ENCODE measurements at places on chromosomes 5 and 9.

- no peak for DNase-seq
Measured at GRCh38 chr9:76725011-76725546, 39.2 kb upstream of the PCA3 start.

DNA sequence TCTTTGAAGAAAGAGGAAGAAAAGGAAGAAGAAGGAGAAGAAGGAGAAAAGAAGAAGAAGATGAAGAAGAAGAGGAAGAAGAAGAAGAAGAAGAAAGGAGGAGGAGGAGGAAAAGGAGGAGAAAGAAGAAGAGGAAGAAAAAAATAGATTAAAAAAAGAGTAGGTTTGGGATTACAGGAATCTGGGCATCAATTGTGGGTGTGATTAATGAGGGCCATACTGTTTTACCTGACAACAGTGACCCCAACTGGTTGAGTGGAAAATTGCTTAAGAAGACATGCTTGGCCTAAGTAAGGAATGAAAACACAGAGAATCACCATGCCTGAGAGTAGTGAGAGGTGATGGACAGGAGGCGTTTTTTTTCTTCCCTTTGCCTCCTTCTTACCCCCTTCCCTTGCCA is 114.6 kb downstream of the FAM170A start:
- no peak for DNase-seq

DNA sequence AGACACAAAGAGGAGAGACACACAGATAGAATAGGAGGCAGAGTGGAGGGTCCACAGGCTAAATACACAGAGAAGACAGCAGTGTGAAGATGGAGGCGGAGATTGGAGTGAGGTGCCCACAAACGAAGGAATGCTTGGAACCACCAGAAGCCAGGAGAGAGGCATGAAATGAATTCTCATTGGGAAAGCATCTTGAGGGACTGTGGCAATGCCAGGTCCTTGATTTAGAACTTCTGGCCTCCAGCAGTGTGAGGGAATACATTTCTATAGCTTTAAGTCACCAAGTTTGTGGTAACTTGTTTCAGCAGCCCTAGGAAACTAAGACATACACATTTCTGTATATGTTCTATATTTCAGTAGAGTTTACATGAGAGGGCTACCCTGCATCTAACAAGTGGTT is 396.6 kb upstream of the ZNF608 start:
- no peak for DNase-seq

GRCh38 chr5:91028499-91028956 is 354.6 kb downstream of the ARRDC3 start:
- no peak for DNase-seq

GRCh38 chr5:72556351-72557166 is 49.3 kb upstream of the ZNF366 start:
- DNase-seq: no peak

GRCh38 chr5:31981361-31981945 is 192.7 kb downstream of the GOLPH3 start:
- no peak for DNase-seq

DNA sequence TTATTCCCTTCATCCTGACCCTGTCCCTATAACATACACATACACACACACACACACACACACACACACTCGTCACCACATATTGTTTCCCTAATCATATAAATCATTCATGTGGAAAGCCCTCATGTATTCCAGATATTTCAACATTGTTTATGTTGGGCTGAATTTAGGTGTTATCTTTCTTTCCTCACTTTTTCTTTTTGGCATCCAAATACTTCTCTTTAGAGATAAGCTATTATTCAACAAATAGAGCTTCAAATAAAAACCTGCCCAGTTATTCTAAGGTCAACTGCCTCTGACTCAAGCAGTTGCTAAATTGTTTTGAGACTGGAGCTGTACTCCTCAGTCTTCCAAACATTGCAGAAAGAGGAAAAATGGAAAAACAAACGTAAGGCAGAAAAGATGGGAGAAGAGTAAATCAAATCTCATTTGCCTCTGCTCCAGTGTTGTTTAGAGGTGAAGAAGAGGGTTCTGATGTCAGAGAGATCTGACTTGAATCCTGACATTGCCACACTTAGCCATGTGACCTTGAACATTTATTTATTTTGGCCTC is 215.7 kb downstream of the GAS1 start:
- DNase-seq: no peak

DNA sequence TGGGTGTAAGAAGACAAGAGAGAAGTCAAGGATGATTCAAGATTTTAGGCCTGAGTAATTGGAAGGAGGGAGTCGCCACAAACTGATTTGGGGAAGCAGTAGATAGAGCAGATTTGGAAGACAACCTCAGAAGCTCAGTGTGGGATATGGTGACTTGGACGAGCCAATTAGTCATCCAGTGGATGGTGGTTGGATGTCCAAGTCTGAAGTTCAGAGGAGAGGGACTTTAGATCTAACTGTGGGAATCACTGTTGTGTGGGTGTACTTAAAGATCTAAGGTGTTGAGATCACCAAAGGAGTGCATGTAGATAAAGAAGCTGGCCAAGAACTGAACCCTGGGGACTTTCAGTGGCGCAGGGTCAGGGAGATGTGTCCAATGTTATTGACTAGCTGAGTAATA is 2.2 kb downstream of the IDNK start:
- no peak for DNase-seq

DNA sequence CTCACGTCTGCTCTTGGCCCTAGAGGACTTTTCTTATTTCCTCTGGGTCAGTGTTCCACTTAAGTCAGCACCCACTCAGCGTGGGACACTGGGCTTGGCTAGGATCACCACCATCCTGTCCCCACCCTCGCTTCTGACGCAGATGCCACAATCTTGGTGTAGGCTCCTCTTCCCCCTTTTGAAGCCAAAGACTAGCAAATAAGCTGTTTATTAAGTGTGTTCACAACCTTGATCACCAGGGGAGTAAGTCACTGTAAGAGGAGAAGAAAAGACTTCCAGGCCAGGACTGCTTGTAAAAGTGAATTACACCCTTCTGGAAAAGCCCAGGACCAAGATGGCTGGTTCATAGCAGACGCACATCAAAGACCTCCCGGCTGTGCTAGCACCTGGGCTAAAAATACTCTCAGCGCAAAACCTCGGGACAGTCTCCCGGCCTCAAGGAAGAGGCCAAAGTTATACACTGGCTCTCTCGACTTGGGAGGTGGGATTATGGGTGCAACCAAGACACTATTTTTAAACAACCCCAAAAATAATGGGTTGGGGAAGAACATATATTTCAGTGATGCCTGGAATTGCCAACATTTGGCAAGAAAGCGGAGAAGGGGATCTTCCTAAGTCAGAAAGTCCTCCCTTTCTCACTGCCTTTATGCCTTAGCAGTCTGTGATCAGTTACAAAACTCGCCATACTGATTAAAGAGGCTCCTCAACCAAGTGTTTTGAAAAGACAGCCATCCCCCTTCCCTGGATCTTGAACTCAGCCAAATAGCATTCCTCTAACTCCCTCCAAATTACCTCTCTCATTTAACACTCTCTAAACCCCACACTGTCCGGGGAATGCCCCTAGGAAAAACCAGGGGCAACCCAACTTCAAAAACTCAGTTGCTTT is 69.4 kb downstream of the RAPGEF1 start:
- DNase-seq: no peak

- no peak for DNase-seq
Measured at GRCh38 chr9:19551124-19551929, 142.5 kb downstream of the ACER2 start.

- no peak for DNase-seq
Measured at GRCh38 chr9:92767066-92768054, 2.7 kb upstream of the BICD2 start.

DNA sequence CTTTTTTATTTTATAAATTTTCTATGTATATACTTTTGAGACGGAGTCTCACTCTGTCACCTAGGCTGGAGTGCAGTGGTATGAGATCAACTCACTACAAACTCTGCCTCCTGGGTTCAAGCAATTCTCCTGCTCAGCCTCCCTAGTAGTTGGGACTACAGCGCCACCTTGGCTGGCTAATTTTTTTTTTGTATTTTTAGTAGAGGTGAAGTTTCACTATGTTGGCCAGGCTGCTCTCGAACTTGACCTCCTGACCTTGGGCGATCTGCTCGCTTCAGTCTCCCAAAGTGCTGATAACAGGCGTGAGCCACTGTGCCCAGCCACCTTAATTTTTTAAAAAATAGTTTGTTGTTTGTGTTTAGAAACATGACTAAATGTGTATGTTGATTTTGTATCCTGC is 76.6 kb downstream of the FBXO4 start:
- DNase-seq: no peak

- DNase-seq: no peak
Measured at GRCh38 chr5:17219469-17219868, 2.0 kb downstream of the BASP1 start.

GRCh38 chr5:17187011-17187785 is 30.2 kb upstream of the BASP1 start:
- no peak for DNase-seq

DNA sequence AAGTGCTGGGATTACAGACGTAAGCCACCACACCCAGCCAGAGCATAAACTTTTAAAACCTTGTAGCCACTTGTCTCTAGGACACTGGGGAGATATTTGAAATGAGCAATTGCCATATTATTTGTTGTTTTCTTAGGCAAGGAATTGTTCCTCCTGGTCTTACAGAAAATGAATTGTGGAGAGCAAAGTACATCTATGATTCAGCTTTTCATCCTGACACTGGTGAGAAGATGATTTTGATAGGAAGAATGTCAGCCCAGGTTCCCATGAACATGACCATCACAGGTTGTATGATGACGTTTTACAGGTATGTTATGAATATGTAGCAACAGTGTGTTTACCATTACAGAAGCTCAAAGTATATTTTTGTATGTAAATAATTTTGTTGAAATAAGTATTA is 30.5 kb downstream of the SFXN1 start:
- no peak for DNase-seq

DNA sequence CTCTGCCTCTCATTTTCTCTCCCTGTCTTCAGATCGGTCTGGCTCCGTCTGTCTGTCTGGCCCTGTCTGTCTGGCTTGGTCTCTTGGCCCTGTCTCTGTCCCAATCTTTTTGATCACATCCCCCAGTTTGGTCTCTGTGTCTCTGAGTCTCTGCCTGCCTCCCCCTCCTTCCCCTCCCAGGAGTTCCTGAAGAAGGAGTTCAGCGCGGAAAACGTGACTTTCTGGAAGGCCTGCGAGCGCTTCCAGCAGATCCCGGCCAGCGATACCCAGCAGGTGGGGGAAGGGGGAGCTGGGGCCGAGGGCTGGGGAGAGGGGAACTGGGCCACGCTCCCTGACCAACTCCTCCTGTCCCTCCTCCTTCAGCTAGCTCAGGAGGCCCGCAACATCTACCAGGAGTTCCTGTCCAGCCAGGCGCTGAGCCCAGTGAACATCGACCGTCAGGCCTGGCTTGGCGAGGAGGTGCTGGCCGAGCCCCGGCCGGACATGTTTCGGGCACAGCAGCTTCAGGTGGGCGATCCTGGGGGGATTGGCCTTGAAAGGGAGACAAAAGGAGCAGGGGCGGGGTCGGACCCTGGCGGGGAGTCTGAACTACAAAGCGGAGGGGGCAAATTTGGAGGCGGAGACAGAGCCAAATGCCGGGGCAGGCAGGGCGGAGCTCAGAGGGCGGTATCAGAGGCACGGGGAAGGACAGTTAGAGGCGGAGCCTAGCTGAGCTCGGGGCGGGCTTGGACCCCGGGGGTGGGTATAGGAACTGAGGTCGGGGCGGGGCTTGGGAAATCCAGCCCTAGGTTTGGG is 9.0 kb downstream of the RGS14 start:
- DNase-seq: no peak

DNA sequence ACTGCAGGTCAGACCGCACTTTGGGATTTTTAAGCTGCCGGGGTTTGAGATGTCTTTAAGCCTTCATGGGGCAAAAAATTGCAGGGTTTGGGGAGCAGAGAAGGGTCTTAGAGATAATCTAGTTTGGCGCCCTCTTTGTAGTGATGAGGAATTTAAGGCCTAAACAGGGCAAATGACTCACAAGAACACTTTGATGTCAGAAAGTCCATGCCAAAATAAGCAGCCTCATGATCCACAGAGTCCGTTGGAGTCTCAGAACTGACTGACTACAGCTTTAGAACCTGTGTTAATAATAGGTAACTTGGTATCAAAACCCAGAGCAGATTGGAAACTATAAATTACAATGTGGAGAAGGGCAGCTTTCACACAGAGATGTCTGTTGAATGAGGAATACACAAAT is 35.9 kb upstream of the PTGS1 start:
- DNase-seq: no peak

DNA sequence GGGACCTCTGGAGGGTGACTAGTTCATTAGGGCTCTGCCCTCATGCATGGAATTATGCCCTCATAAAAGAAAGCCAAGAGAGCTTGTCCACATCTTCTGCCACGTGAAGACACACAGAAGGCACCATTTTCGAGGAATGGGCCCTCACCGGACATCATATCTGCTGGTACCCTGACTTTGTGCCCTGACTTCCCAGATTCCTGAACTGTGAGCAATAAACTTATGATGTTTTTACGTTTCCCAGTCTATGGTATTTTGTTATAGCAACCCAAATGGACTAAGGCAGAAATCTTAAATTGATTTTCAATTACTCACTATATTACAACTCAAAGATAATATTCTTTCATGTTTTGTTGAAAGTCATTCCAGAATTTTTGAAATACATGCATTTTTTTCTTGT is 163.8 kb upstream of the PAPPA start:
- DNase-seq: no peak

DNA sequence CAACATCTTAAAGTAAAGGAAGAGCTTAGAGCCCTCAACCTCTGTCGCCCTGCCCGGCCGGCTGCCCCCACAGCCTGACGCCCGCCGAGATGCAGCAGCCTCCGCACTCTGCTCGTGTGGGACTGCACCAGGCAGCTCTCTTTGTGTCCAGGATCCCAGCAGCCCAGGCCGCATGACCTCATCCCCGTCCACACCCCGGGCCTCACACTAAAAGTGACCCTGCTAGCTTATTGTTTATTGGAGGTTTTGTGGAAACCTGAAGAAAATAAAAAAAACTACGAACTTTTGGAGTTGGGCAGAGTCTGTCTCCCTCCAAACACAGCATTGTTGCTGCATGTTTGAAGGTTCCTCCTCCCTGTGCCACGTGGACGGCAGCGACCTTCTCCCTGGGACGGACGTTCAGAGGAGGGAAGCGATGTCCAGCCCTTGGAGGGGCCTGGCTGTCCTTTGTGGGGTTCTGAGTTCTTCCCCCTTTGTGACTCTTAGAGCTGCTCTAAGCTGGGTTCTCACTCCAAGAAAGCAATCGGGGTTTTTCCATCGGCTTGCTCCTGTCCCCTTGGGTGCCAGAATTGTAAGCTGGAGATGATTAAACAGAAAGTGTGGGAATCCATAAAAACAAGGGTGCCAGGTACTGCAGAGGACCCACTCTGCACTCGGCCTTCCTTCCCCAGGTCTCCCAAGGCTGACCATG is 103.5 kb upstream of the COL5A1 start:
- no peak for DNase-seq

GRCh38 chr9:133476036-133476931 is 2.6 kb downstream of the SLC2A6 start:
- no peak for DNase-seq

Data from stimulated activated CD8-positive, alpha-beta memory T cell treated with anti-CD3 and anti-CD28 coated beads, Interleukin-4, amount 100 ng/mL, for 4 hours (primary cell).